ENCODE measurements at places on chromosomes 12 and 14. TPM values are rescaled to one million over a fixed set of nuclear protein-coding genes. Genes with fewer than 3 reads are reported as not detected.

DNA sequence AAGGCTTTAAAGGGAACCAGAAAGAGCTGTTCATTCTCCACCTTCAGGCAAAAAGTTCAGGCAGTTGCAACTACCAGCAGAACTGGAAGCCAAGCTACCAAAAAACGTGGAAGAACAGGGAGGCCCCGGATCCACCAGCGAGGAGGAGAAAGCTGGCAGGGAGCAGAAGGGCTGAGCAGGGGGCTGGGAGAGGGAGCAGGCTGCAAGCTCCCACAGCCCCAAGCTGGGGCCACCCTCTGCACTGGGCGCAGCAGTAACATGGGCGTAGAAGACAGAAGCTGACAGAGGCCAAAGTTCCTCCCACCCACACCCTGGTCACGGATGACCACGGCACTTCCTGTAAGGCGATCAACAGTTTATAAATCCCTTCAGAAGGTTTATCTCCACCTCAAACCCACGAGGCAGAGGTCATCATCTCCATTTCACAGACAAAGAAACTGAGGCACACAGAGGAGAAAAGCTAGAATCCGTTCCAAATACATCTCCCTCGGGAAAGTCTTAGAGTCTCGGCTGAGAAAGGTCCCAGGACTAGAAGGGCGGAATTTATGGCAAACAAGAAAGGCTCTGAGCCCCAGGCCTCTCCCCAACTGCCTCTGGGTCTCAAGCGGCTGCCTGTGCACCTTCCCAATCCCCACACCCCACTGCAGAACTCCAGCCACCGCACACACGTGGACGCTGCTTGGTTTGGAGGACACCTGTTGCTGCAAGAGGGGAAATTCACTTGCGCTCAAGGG, 1.8 kb downstream of the CCDC85C start:
- DNase-seq = no peak

The FOXA1 gene
- 29.6 TPM for total RNA-seq

GRCh38 chr12:65533177-65533883, 254.8 kb downstream of the MSRB3 start:
- no peak for DNase-seq

The EML5 gene
- 0.82 TPM for total RNA-seq

The RHOJ gene
- total RNA-seq = not detected

DNA sequence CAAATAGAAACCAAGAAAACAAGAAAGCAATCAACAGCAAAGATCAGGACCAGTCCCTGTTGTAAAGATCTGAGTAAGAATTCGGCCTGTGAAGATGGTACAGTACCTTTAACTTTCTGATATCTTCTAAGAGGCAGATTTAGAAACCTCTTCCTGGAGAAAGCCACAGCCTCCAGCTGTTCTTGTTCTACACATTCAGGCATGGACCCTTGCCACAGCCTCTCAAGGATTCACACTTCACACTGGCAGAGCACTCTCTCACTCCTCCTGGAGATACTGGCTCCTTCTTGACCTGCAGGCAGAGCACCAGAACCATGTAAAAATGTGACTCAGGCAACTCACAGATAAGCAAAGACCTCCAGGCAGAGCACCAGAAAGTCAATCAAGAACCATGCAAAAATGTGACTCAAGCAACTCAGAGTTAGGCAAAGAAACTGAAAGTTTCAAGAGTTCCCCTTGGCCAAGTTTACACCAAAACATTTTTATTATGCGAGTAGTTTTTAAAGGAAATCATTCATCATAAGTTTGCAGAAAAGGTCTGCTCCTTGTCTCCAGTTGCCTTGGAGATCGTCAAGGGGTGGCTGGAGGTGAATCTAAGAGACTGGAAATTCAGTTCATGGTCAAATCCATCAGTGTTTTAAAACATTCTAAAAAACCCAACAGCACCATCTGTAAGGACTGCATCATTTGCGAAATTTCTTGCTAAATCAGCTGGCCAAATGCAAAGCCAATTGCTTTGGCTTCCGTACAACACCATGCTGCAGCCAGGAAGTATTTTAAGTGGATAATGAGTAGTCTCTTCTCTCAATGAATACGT, 119.3 kb upstream of the MDM1 start:
- DNase-seq = no peak

The KLRD1 gene
- not detected for total RNA-seq

GRCh38 chr12:67919406-67919805, 69.8 kb upstream of the IFNG-AS1 start:
- DNase-seq = no peak

The SLC48A1 gene
- total RNA-seq = 123 TPM

GRCh38 chr12:106415134-106415533, 57.6 kb downstream of the POLR3B start:
- no peak for DNase-seq

The SALL2 gene
- 0.67 TPM for total RNA-seq

The USP44 gene
- not detected for total RNA-seq
